ENCODE measurements at places on chromosomes 3 and 15.

DNA sequence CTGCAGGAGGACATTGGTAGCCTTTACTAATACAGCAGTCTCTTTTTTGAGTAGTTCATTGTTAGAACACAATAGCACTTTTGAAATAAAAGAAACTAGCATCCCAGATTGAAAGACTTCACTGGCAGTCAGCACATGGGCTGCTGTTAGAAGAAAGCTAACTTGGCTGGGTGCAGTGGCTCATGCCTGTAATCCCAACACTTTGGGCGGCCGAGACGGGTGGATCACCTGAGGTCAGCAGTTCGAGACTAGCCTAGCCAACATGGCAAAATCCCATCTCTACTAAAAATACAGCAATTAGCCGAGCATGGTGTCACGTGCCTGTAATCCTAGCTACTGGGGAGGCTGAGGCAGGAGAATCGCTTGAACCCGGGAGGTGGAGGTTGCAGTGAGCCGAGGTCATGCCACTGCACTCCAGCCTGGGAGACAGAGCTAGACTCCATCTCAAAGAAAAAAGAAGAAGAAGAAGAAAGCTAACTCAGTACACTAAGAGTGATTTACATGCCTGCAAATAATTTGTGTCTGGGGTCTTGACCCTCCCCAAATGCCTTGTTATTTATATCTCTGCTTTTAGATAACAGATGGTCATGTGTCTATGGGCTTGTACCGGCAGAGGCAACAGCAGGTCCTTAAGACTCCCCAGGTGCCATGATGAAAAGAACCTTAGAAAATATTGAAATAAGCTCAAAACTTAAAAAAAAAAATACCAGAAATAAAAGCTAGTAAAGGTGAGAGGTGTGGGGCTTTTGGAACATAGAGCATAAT lies 9.7 kb downstream of the TPM1 start:
- no peak for DNase-seq

DNA sequence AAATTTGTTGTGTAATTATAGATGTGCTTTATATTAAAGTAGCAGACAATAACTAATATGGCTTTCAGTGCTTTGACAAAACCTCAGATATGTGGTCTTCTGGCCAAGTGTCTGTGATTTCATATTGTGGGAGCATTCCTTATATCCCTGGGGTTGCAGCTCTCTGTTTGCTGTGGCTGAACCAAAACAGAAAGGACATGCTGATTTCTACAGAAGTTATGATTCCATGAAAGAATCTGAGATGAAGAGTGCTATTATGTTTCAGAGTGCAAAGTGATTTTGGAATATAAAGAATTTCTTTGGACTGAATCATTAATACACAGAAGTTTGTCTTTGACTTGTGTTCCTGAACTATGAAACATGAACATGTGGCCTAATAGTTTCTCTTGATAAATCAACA lies 36.5 kb downstream of the CDV3 start:
- no peak for DNase-seq

DNA sequence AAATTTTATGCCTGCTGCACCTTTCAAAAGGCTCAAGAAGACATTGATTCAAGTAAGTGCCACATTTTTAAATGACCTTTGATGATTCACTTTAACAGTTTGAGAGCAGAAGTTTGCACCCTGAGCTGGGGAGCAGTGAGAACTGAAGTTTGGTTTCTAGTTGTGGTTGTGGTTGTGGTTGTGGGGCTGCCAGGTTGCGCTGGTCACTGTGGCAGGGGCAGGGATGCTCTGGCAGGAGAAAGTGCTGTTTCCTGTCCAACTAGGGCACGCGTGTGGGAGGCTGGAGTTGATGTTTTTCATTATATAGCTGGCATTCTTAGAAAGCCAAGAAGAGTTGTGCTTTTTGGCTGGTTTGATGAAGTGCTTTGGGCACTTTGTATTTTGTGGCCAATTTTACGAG lies 339.7 kb upstream of the NR2F2 start:
- no peak for DNase-seq

- DNase-seq, result no peak
Measured at GRCh38 chr3:1971780-1972179, 126.9 kb upstream of the CNTN4 start.

DNA sequence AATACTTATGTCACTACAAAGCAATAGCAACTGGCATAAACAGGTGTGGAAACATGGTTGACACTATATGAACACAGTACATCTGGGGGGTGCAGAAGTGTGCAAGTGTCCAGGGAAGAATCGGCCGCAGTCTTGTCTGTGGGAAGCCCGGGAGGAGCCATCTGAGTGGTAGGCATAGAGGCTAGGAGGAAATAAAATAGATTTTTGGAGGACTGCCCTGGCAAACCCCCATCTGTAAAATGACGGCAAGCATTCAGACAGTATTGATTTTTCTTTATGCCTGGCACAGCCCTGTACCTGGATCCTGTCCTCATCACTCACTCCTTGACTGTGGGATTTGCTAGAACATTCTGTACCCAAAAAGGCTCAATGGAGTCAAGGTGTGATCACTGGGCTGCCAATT lies 31.3 kb downstream of the THSD4 start:
- no peak for DNase-seq

DNA sequence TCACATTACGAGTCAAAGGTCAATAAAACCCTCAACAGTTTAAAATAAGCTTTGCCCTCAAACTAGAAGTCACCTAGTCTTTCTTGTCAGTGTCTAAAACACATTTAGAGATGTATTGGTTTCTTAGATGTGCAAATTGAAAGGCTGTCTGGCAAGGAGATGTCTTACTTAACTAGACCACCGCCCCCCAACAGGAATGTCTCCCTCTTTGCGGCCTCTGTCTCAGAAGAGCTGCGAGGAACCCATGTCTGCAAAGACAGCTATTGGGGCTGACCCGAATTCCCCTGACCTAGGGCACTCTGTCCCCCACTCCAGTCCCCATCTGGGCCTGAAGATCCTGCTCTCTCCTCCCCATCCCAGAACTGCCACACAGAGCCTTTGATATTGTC lies 46.3 kb downstream of the ZIC4 start:
- no peak for DNase-seq

DNA sequence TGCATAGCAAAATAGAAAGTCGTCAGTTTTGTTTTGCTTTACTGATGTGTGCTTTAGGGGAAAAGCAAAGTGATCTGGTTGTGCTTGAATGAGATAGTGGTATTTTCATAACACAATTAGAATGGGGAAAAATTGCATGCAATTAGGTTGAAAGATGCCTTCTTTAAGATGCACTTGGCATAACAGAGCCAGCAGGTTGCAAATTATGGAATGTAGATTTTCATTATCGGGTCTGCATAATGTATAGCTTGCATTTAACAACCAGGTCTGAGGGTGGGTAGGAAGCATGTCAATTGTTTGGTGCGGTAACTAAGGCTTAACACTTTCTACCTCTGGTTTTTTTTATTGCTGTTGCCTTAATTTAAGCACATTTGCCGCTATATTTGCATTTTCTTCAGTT lies 370.7 kb upstream of the MCTP2 start:
- no peak for DNase-seq

DNA sequence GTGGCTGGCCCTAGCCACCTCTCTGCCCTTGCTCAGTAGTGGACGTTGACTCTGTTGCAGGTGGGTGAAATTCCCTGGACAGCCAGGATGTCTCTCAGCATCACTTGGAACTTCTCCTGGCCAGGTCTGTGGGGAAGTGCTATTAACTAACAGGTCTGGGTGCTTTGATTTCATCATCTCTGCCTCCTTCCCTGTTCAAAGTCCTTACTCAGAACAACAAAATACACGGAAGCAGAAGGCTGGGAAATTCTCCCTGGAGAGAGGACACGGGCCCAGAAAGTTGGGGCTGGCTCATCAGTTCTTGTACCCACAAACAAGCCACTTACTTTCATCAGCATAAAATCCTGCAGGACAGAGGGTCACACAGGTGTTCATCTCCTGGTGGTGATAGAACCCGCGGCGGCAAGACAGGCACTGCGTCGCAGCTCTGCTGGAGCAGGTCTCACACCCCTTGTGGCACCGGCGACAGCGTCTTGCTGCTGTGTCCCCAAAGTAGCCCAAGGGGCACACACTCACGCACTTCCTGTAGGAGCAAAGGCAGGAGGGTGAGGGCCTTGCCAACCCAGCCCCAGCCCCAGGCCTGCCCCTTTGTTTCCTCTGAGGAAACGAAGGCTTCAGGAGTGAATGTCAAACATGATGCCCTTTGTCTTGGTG lies 29.6 kb upstream of the SNRPA1 start:
- no peak for DNase-seq

- no peak for DNase-seq
Measured at GRCh38 chr3:162369306-162369705, 872.7 kb downstream of the OTOL1 start.

DNA sequence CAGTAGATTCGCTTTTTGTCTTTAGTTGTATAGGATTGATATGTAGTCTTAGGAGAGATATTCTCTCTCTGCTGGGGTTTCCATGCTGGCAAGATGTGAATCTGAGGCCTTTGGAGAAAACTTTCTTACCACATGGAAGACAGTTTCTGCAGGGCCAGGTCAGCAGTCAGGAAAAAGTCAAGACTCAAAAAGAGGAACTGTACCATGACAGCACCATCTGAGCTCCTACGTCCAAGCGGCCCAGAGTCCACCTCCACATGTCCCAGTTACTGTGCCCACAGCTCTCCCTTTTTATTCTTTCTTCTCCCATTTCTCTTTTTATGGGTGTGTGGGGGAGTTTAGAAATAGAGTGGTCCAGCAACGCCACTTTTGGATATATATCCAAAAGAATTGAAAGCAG lies 172.0 kb downstream of the MTHFS start:
- DNase-seq, result no peak

DNA sequence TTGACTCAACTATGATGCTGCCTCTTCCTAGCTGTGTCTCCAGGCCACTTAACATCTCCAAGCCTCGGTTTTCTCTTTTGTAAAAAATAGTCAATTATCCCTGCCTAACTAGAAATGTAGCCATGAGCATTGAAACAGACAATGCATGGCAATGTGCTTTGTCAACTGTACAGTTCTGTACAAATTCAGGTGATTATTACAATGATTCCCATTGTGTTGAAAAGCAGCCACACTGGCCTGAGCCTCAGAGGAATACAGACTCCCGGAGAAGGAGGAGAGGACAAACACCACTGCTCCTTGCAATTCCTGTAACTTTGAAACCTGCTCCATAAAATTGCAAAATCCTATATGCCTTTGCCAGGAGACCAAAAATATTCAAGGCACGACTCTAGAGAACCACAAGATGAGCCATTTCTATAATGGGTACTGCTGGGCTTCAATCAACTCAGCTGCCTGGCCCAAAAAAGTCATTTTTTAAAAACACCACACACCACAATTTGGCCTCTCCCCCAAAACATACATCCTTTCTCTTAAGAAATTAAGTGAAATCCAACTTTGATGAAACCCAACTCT lies 28.6 kb downstream of the DAPK2 start:
- no peak for DNase-seq

- no peak for DNase-seq
Measured at GRCh38 chr15:75661100-75661755, 13.5 kb downstream of the SNX33 start.

DNA sequence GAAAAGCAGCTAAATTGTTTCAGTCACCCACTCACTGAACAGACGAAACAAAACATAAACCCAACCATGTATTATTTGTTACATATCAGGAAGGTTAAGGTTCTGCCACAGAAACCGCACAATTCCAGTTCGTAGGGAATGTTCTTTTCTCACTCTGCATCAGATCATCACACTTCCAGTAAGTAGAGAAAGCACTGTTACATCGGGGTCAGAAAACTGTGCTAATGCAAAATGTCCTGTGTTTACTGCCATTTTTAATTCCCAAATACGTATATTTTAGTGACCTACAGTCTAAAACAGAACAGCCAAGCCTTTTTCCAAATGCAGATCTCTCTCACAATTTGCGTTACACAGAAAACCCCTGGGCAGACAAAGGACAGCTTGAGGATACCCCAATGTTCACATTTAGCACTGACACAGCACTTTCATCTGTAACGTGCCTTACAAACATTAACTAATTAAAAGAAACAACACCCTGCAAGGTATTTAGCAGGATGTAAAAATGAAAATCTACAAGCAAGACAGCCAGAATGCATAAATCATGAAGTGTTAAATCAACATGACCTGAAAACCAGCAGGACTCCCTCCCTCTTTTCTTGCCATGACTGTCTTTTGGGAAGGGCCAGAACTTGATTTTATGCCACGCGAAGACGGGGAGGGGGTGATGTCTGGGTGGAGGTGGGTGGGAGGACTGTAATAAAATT lies 34.8 kb upstream of the SKIL start:
- no peak for DNase-seq

DNA sequence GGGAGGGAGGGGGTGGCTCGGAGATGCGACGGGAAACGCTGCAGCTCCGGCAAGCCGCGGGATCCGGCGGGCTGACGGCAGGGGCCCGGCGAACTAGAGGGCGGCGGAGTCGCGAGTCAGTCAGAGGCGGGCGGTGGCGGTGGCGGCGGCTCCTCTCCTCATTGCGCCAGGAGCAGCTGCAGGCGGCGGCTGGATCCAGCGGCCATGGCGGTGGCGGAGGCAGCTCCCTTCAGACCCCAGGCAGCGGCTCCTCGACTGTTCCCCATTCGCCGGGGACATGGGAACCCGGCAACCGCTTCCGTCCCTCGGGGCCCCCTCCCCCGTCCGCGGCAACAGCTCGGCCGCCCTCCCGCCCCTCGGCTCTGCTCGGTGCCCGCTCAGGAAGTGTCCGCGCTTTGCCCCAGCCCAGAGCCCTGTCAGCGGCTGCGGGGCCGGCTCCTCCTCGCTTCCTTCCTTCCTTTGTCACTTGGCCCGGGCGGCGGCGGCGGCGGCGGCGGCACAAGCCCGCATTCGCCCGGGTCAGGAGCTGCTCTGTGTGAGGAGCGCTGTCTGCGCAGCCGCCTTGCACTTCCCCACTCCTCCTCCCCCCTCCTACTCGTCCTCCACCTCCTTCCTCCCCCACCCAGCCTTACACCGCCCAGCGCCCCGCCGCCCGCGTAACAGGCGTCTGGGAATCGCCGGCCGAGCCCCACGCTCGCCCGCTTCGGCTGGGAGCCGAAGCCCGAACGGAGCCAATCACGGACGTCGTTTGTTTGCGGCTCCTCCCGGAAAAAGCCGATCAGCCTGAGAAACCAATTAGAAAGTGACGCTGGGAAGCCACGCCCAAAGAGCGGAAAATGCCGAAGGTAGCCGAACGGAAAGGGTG lies at the start of gene GSK3B:
Gene GSK3B (minus strand): TSS at position 537 of the 865 bp plus-strand sequence. CDS start 1,013 bp downstream, outside the sequence.
- DNase-seq, result peak; percentile 96

GRCh38 chr3:11634081-11634635 lies 9.6 kb downstream of the VGLL4 start:
- DNase-seq, result no peak

- no peak for DNase-seq
Measured at GRCh38 chr15:60830479-60830878, 351.5 kb upstream of the ICE2 start.

Measured in activated gamma-delta T cell (primary cell).